Large intestine (tissue), 12 donors: ENCODE measurements at places on chromosomes 13 and 19.

DNA sequence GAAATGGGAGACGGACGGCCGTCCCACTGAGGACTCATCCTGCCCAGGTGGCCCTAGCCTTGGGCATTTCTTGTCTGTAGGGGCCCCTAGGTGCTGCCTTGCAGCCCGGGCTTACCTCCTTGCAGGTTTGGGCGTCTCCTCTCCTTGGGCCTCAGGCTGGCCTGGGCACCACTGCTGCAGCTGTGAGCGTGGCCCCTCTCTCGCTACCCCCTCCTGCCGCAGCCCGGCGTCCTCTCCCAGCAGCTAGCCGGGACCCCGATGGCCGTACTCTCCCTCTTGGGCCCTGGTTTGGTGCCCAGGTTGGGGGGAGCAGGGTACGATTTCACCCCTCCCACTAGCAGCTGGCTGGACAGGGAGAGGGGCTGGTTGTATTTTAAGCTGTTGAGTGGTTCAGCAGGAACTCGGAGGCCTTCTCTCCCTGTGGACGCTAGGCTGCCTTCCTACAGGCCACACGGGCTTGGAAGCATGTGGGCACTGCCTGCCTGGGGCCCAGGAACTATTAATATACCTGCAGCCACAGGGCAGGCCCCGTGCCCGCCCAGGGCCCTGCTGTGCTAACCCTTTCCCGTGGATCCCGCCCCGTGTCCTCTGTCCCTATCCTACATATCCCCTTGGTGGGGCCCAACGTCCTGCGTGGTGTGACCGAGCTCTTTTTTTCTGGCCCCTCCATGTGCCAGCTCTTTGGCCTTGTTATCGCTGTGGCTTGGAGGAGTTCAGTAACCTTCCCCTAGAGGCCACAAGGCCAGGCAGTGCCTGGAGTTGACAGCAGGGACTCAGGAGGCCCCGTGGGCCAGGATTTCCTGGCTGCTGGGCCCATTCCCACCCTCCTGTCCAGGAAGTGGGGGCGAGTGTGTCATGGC, 11.7 kb downstream of the NDUFB7 start:
- no peak for DNase-seq

- no peak for DNase-seq
These were observed 294.0 kb upstream of the DACH1 start for GRCh38 chr13:72160977-72161376.

GRCh38 chr19:44623626-44624025, 10.3 kb downstream of the IGSF23 start:
- DNase-seq, result no peak

DNA sequence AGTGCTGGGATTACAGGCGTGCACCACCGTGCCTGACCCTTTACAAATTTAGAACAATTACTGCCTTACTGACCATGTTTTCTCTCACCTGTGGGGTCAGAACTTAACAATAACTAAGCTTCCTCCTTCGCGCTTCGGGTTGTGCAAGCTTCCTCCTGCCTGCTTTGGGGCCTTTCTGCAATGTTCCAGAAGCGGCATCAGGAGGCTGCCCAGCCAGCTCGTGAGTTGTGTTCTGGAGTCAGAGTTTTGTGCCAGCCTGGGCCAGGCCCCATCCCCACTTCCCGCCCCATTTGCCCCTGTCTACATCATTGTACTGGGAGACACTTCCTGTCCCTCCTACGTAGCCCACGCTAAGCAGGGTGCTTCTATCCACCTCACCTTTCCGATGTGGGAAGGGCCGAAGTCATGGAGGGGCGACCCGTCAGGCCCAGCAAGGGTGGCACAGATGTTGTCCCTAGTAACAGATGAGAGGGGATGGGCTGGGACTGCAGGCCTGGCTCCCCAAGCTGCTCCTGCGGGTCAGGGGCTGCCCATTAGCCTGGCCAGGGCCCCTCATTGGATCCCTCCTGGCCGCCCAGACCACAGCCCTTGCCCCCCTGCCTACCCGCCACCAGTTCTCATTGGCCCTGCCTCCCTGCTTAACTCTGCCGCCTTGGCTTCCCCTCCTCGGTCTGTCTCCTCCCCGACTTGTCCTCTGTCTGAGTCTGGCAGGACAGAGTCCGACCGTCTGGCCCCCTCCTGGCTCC, 13.4 kb downstream of the UHRF1 start:
- no peak for DNase-seq

GRCh38 chr13:21913010-21913409, 242.1 kb downstream of the FGF9 start:
- DNase-seq, result no peak
